ENCODE measurements at places on chromosomes 13 and 19.
A peak's percentile ranks its signal among the peaks of the same experiment; 100 is the strongest.

GRCh38 chr19:2627319-2627829 is 75.1 kb downstream of the GNG7 start:
- peak; percentile 98 for DNase-seq

- peak; percentile 41 for DNase-seq
Measured at GRCh38 chr13:29849731-29850212, 645 bp downstream of the UBL3 start.

DNA sequence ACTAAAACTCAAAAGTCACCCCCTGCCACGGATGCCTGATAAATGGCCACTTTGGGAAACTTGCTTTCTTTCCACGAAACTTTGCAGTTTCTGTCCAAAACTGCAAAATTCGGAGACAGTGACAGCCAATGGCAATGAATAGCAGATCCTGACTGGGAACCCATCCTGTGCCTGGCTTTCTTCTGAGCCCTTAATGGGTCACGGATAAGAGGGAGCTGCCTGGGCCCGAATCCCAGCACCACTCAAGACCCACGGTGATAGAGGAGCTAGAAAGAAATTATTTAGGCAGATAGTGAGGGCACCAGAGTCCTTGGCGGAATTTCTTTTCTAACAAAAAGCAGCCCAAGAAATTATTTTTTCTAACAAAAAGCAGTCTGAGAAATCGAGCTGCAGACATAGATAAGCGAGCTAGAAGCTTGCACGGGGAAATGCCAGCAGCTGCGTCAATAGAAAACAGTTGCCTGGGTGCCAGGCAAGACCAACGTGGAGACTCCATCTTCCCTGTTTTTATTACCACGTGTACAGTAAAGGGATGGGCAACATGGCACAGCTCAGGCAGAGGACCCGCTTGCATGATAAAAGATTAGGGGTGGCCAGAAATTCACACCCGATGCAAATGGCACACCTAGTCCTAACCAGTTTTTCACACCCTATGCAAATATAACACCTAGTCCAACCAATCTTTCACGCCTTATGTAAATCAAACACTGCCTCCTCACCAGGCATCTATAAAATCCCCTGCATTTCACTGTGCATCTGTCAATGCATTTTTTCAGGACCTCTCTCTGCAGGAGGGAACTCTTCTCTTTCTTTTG is 7.1 kb upstream of the HSH2D start:
- DNase-seq: no peak

GRCh38 chr13:75521956-75522355 is 15.7 kb downstream of the COMMD6 start:
- no peak for DNase-seq

DNA sequence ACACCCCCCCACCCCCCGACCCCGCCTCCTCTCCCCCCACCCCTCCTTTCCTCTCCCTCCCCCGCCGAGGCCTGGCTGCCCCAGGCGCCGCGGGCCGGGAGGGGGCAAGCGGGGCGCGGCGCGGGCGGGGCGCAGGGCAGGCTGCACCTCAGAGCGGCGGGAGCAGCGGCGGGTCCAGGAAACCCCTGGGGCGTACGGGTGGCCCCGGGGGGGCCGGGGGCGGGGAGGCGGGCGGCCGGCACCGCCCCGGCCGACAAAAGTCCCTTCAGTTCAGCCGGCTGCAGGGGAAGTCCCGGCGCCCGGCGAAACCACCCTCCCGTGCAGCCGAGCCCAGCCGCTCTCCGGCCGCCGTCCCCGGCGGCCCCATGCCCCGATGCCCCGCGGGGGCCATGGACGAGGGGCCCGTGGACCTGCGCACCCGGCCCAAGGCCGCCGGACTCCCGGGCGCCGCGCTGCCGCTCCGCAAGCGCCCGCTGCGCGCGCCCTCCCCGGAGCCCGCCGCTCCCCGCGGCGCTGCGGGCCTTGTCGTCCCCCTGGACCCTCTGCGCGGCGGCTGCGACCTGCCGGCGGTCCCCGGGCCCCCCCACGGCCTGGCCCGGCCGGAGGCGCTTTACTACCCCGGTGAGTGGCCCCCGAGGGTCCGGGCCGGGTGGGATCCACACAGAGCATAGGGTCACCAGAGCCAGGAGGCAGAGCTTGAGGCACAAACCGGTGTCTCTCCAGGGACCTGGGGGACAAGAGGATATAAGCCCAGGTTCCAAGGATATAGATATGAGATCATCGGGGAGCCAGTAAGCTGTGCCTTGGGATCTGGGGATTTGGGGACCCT is at the start of gene BCL3:
TSS of gene BCL3 (plus strand) at position 283 of the 829 bp plus-strand sequence. CDS start at position 366, 83 bp downstream.
- DNase-seq: no peak

- no peak for DNase-seq
Measured at GRCh38 chr19:31671411-31672035, 322.3 kb upstream of the TSHZ3 start.

- DNase-seq: peak; percentile 67
Measured at GRCh38 chr13:94416454-94417080, 62.9 kb downstream of the DCT start.

DNA sequence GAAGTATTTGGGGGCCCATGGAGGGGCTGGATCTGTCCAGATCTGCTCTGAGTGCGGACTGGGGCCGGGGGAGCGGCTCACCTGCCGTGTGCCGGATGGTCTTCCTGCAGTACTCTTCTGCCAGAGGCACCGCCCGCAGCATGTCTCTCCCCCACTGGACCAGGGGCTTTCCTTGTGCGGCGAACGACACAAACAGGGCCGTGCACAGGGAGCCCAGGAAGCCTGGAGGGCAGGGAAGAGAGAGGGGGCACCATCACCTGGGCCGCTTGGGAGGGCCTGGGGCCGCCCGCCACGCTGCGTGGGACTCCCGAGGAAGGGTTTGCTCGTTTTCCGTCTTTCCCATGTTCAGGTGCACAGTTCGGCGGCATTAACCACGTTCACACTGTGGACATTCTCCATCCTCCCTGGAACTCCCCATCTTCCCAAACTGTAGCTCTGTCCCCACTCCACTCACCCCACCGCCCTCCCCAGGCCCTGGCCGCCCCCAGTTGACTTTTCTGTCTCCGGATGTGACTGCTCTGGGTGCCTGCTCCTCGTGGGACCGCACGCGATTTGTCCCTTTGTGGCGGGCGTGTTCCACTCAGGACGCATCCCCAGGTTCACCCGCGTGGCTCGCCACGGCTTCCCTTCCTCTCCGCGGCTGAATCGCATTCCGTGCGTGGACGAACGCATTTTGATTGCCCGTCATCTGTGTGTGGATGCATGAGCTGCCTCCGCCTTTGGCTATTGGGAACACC is 24.2 kb downstream of the ADPRHL1 start:
- DNase-seq: no peak

- DNase-seq: peak; percentile 15
Measured at GRCh38 chr19:17549085-17549740, 6.2 kb upstream of the COLGALT1 start.

DNA sequence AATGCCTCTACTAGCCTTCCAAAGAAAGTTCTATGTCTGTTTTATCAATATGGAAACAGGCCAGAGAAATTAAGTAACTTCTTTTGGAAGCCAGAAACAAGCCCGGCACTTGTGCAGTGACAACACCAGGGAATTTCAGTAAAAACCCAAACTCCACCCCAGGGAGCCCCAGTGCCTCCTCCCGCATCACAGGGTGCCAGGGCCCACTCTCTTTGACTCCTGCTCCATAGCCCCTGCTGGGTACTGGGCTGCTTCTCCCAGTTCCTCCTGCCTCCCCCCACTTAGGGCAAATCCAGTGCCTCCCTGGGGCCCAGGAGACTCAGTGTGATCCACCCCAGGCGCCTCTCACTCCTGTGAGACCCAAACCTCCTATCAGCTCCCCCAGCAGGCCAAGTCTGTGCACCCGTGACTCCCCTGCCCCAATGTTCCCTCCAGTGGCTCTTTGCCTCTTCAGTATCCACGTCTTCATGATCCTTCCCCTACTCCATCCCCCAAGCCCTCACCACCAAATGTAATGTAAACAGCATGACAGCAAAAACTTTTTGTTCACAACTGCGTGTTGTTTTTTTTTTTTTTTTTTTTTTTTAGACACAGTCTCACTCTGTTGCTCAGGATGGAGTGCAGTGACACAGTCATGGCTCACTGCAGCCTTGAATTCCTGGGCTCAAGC is 2.3 kb upstream of the FFAR3 start:
- DNase-seq: peak; percentile 76

DNA sequence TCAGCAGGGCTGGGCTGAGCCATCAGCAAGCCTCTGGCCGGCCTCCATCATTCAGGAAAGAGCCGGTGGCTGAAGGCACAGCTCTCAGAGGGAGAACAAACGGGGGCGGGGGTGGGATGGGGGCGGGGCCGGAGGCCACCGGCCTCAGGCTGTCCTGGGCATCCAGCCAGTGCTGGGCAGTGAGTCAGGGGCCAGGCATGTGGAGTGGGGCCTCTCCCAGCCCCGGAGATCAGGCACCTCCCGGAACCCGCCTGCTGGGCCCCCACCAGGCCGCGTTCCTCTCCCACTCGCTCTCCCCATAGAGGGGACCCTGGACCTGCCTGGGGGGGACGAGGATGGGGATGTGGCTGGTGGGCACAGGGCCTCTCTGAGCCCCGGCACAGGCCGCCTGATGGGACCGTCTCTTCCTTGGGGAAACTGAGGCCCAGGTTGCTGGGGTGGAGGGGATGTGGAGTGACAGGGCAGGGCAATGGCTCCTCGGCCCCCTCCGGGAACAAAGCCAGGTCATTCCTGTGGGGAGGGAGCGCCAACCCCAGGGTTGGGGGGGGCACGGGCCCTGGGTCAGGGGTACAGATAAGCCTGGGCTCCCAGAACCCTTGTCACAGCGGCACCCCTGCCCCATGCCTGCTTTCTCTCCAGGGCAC is 12.9 kb downstream of the SPC24 start:
- DNase-seq: peak; percentile 97

DNA sequence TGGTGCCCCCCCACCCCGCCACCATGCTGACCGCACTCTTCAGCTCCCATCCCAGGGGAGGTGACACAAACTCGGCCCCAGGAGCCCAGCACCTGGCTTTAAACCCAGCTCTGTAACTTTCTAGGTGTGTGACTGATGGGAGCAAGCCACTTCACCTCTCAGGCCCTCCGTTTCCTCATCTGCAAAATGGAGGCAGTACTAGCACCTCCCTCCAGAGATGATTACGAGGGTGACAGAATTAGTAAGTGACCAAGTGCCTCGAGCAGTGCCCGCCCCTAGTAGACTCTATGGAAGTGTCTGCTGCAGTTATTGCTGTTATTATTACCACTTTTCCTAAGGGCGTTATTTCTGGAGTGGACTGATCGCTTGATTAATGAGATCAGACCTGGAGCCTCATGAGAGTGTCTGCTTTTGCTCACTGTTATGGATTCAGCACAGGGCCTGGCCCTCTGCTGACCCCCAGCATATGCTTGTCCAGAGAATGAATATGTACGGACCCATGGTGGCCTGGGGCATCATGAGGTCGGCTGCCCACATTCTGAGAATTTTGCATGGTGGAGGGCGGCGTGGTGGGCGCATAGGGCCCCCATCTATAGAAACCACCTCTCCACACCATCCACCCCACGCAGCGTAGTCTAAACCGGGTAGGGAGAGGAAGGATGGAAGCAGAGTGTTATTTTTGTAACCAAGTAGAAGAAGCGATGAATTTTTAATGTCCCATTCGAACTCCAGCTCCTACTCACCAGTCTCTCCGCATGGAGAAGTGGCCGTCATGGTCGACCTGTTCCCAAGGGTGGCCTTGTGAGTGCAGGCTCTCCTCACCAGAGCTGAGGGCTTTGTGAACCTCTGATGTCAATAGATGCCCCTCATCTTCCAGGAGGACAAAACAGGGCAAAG is 48.2 kb downstream of the CAPN12 start:
- no peak for DNase-seq

- DNase-seq: peak; percentile 100
Measured at GRCh38 chr19:49363268-49364082, at the start of gene DKKL1. TSS of gene DKKL1 (plus strand) at chr19:49363877. CDS start at chr19:49363999, 122 bp downstream.

DNA sequence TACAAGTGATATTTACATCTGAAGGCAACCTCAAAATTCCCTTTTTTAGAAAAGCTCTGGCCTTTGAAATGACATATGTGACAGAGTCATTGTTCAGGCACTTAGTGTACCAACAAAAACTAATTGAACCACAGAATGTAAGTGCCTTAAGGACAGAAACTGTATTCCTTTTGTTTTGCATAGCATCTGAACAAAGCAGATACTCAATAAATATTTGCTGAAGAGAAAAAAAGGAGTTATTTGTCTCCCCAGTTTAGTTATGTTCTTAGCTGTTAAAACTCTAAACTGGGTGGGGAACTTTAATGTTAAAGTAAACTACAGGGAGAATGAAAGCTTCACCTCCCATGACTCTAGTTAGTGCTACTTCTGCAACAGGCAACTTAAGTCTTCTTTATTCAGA is 56.8 kb upstream of the KLF5 start:
- no peak for DNase-seq

- no peak for DNase-seq
Measured at GRCh38 chr13:113882716-113883115, 18.8 kb upstream of the GAS6 start.

DNA sequence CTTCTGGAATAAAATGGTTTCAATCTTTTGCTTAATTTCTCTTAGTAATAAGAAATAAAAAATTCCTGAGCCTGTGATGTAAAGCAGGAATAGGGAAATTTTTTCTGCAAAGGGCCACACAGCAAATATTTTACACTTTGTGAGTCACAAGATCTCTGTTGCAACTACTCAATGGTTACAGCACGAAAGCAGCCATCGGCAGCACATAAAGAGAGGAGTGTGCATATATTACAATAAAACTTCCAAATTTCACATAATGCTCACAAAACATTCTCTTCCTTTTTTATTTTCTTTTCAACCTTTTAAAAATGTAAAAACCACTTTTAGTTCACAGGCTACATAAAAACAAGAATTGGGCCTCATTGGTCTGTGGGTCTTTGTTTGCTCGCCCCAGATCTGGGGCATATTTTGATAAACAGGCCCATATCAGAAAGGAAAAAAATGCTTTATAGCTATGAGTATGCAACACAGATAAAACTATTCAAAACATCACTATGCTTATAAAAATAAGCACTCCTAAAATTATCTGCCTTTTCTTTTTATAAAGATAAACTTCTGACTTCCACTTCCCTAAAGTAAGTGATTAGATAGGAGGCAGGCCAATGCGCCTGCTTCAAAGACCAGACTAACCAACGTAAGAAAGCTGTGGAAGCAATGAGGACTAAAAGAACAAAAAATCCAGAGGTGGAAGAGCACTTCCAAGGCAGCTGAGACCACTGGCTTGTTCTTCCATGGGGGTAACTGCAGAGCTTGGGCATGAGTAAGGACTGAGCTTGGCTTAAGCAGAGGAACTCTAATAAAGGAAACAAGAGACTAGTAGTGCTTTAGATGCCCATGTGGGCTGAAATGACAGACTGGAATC is 26.5 kb downstream of the MYCBP2 start:
- DNase-seq: peak; percentile 89

DNA sequence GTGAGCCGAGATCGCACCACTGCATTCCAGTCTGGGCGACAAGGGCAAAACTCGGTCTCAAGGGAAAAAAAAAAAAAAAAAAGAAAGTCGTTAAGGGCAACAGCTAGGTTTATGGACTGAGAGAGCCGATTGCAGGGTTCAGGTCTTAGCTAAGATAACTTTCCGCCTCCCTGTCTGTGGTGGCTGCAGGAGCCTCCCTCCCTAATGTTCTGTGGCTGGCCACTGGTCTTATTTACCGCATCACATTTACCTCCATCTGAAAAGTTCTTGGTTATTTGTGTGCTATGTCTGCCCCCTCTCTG is 722 bp upstream of the CRTC1 start:
- no peak for DNase-seq

- DNase-seq: peak; percentile 50
Measured at GRCh38 chr13:75785130-75785529, 149.0 kb downstream of the LMO7 start.

Measured in choroid plexus epithelial cell (primary cell).